ENCODE measurements at places on chromosomes 2 and 18. TPM values are rescaled to one million over a fixed set of nuclear protein-coding genes. Genes with fewer than 3 reads are reported as not detected.

Gene MC4R
- not detected for total RNA-seq

GRCh38 chr18:2400701-2401196 is 170.6 kb downstream of the METTL4 start:
- no peak for DNase-seq

- no peak for DNase-seq
Measured at GRCh38 chr2:85642725-85643124, 25.3 kb downstream of the SFTPB start.

- DNase-seq, result no peak
Measured at GRCh38 chr2:143063612-143064200, 65.5 kb upstream of the ARHGAP15 start.

- no peak for DNase-seq
Measured at GRCh38 chr2:42841344-42841743, 49.0 kb upstream of the HAAO start.

- no peak for DNase-seq
Measured at GRCh38 chr2:189854940-189855339, 70.7 kb downstream of the PMS1 start.

DNA sequence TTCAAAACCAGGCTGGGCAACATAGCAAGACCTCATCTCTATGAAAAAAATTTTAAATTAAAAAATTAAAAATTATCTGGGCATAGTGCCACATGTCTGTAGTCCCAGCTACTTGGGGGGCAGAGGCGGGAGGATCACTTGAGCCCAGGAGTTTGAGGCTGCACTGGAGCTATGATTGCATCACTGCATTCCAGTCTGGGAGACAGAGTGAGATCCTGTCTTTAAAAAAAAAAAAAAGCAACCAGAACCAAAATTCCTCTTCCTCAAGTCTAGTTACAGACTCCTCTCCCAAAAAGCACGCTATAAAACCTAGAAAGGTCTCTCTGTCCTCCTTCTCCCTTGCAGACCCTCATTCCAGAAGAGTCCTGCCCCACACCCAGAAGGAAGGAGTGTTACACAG is 23.9 kb downstream of the TNFAIP6 start:
- no peak for DNase-seq

Gene ST8SIA5
- 11.8 TPM for total RNA-seq

Gene DYNAP
- not detected for total RNA-seq

DNA sequence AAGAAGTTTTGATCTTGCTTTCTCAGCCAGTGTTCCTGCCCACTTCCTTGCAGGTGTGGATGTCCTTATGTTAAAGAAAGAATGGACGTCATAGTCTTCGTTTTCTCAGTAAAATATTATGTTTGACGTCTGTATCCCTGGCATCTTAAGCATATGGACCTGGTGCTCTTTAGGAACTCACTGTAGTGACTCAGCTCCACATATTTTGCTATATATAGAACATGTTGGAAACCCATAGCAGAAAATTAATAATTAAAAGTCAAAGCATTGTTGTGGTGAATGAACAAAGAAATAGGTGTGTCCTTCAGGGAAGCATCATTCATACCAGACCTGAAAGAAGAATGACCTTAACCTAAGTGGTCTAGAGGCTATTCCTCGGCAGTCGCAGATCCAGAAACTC is 196.1 kb downstream of the MCFD2 start:
- peak; percentile 34 for DNase-seq

DNA sequence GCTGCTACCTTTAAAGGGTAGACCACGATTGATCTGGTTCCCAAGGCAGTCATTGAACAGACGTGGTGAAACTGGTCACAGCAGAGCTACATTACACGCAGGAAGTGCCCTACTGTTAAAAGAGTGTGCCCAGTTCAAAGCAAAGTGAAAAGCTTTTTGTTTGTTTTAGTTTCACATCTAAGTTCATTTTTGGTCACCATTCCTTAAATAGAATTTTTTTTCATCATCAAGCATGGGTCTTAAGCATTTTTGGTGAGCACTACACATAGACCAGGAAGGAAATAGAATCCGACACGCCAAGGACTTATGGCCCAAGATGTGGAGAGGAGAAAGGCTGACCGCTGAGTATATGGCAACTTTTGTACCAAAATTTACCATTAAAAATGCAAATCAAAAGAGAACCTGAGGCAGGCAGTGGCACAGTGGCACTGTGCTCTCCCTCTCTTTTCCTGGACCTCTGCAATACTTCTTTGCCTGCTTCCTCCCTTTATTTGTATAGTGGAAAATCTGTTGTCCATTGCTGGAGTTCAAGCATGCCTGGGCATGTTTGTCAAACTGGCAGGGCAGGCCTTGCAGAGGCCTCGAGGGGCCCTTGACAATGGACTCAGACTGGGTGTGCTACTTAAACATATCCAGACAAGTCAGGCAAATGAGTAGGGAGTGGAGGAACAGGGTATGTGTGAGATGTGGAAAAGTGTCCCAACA is 42.6 kb upstream of the HNRNPA3 start:
- DNase-seq, result no peak

Gene MALL
- 3.8 TPM for total RNA-seq

- no peak for DNase-seq
Measured at GRCh38 chr2:66185497-66186054, 249.3 kb upstream of the MEIS1 start.

Gene RHOB
- 33.5 TPM for total RNA-seq

Gene SCN7A
- total RNA-seq, result not detected

DNA sequence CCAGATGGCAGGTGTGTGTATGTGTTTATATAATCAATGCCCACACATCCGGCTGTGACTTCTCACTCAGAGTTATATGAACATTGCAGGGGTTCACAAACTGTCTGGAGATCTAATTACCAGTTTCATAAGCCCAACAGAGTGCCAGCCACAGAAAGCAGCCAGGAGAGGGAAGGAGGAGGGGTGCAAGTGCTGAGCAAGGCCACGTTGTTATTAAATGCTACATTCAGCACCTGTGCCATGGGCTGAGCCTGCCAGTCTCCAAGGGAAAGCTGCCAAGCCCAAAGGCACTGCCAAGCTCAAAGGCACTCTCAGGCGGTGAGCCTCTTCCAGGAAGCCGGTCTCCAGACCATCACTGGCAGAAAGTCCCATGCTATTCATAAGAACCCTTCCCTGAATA is 17.4 kb downstream of the XDH start:
- DNase-seq, result no peak

DNA sequence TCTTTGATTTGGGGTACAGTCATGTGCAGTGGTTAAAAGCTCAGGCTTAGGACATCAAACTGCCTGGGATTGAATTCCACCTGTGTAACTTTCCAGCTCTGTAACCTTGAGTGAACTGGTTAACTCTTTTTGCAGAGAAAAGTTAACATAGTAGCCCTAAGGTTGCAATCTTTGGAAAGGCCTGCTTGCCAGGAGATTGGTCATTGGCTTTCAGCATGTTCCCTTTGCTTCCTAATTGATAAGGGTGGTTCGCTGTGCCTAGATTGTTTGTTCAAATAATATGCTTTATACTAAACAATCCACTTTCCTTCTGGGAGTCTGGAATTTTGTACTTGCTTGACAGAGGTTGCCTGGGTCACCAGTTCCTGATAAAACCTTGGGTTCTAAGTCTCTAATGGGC is 86.8 kb downstream of the PIK3C3 start:
- DNase-seq, result no peak

- DNase-seq, result peak; percentile 63
Measured at GRCh38 chr2:29114946-29115609, at the start of gene CLIP4. TSS of gene CLIP4 (plus strand) at chr2:29115415. CDS start at chr2:29121389, 5,974 bp downstream.

GRCh38 chr2:88614497-88615157 is 12.6 kb downstream of the EIF2AK3 start:
- DNase-seq, result no peak

Gene TRIM43
- total RNA-seq, result not detected

- DNase-seq, result peak; percentile 84
Measured at GRCh38 chr2:230128623-230129342, 60.1 kb upstream of the SLC16A14 start.

Gene NR4A2
- total RNA-seq, result 0.96 TPM

GRCh38 chr2:36411962-36412444 is 56.4 kb downstream of the CRIM1 start:
- DNase-seq, result no peak

Gene CACNB4
- total RNA-seq, result 0.10 TPM

Data from RPMI7951 (cell line).